ENCODE measurements at places on chromosomes 16 and 17.

DNA sequence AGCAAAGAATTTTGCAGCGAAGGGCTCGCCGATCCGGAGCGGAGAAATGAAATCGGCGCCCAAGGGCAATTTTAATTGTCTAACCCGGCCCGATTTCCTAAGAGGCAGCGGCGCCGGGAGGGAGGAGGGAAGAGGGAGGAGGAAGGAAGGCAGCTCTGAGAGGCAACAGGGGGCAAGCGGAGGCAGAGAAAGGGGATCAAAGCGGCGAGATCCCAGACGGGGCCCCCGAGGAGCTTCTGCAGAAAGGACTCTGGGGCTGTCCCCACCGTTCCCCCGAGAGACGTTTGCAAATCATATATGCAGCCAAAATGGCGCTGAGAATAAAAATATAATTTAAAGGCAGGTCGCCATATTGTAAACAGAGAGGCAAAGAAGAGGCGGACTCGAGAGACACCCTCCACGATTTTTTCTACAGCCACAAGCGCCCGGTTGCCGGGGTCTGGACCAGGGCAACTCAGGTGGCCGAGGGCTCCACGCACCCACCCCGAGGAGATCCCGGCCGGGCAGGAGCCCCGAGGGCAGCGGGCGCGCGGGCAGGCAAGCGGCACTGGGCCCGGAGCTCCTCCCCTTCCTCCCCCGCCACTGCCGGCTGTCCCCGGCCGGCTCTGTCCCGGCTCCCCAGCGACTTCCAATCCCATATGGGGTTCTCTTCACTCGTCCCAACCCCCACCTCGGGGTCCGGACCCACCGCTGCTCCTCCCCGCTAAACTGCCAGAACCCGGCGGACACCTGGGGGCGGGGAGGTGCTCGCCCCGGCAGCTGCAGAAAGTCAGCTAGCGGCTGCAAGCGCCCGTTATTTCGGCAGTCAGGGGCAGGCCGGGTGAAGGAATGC, 1.9 kb downstream of the PHF12 start:
- peak; percentile 71 for DNase-seq

DNA sequence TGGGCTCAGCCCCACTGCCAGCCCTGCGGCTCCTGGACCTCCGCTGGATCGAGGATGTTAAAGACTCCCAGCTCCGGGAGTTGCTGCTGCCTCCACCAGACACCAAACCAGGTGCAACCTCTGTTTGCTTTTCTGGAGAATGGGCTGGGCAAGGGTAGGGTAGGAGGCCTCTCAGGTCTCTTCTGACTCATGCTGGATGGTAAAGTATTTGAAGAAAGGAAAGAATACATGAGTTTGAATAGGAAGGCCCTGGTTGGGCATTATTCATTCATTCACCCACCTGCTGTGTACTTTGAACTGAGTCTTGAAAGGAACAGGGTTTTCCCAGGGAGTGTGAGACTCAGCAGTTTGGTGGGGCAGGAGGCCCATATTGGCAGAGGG, 6.5 kb upstream of the ORAI3 start:
- DNase-seq: no peak

DNA sequence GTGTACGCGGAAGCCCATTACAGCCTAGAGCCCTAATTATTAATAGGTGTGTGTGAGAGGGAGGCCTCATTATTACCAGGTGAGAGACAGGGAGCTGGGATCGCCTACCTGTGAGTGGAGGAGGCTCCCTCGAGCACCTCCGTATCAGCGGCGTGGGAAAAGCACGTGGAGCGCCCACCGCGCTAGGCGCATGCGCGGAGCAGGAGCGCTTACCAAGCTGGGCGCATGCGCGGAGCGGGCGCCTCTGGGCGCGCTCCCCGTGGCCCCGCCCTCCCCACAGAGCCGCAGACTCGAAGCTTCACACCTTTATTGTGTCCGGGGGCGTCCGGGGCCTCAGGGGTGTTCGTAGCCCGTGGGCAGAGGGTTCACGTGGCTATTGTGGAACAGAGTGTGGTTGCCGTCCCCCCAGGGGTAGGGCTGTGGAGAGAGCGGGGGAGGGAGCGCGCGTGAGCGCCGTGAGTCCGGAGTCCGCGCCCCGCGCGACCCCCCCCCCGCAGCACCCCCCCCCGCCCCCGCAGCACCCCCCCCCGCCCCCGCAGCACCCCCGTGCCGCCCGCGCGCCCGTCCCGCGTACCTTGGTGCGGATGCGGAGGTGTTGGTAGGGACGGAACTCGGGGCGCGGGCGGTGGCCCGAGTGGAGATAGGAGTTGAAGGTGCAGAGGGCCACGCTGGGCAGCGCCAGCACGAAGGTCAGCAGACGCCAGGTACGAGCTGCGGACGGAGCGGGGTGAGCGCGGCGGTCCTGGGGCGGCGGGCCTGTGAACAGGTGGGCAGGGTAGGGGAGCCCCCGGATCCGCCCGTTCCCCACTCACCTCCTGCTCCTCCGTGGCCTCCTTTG, 500 bp downstream of the COX6A2 start:
- no peak for DNase-seq

- peak; percentile 87 for DNase-seq
Measured at GRCh38 chr17:59829217-59830006, 63.3 kb downstream of the TUBD1 start.

- no peak for DNase-seq
Measured at GRCh38 chr16:71287911-71288310, 1.3 kb downstream of the CMTR2 start.

GRCh38 chr16:48602356-48603014, 7.5 kb downstream of the N4BP1 start:
- no peak for DNase-seq

GRCh38 chr16:15903960-15904359, 15.6 kb upstream of the CEP20 start:
- no peak for DNase-seq

GRCh38 chr16:10859658-10860057, 17.3 kb upstream of the CIITA start:
- DNase-seq: no peak

- peak; percentile 58 for DNase-seq
Measured at GRCh38 chr16:2927010-2927646, 15.4 kb downstream of the FLYWCH1 start.

- peak; percentile 49 for DNase-seq
Measured at GRCh38 chr16:53071748-53072301, 17.0 kb downstream of the CHD9 start.

GRCh38 chr17:63646488-63646806, 24.2 kb downstream of the MAP3K3 start:
- peak; percentile 51 for DNase-seq

GRCh38 chr17:31496601-31497000, 105.1 kb downstream of the RAB11FIP4 start:
- no peak for DNase-seq

DNA sequence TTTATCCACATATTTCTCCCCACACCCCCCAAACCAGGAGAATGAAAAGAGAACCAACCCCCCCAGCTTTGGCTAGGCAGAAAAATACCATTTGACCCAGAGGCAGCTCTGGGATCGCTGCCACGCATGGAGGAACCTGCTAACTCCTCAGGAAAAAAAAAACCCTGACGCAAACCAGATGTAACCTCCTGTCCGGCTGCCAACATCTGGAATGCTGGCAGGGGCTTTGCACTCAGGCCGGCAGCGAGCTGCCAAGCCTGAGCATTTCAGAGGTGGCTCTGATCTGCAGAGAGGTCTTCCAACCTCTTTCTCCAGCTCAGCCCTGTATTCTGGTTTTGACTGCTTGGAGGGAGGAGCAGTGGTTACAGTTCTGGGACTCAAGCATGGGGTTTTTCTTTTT, 8.2 kb downstream of the IGFBP4 start:
- no peak for DNase-seq

- DNase-seq: no peak
Measured at GRCh38 chr16:87276924-87277323, 40.3 kb downstream of the C16orf95 start.

DNA sequence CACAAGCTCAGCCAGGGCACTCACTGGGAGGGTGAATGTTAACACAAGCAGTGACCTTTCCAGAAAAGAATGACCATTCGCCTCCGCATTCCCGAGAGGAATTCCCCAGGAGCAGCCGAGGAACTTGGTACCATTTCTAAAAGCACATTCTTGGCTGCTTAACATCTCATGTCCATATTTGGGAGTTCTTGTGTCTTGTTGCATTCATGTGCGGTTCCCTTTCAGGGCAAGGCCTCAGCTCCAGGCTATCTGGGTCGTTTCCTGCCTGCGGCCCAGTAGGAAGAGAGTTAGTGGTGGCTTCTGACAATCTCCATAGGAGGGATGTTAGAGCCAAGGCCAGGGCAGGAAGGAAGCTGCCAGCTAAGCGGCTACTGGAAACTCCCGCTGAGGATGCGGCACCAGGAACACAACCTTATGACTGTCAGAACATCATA, 27.8 kb upstream of the MEAK7 start:
- no peak for DNase-seq

- DNase-seq: no peak
Measured at GRCh38 chr17:50047083-50047482, 8.8 kb upstream of the ITGA3 start.

DNA sequence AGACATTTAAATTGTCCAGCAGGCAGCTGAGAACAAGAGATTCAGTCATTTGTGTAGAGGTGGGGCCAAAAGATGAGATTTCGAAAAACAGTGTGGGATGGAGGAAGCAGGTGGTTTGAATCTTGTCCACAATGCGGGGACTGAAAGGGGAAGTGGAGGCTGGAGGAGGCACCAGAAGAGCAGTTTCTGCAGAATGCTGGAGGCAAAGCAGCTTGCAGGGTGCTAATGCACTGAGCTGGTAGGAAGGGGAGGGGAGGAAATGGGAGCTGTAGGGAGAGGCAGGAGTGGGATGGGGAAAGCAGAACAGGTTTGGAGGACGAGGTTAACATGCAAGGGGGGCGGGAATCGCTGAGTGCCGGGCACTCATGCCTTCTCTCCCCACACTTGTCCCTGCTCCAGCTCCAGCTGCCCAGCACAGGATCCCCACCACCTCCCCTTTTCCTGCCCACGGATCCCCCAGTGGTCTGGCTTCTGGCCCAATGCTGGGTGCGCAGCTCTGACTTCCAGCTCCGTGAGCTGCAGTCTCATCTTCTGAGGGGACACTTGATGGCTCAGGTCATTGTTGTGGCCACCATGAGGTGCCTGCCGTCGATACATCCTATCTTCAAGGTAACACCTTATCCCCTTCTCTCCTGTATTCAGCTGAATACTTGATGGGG, 9.4 kb downstream of the C17orf100 start:
- peak; percentile 39 for DNase-seq

GRCh38 chr16:20334396-20334795, 7.1 kb upstream of the GP2 start:
- no peak for DNase-seq

DNA sequence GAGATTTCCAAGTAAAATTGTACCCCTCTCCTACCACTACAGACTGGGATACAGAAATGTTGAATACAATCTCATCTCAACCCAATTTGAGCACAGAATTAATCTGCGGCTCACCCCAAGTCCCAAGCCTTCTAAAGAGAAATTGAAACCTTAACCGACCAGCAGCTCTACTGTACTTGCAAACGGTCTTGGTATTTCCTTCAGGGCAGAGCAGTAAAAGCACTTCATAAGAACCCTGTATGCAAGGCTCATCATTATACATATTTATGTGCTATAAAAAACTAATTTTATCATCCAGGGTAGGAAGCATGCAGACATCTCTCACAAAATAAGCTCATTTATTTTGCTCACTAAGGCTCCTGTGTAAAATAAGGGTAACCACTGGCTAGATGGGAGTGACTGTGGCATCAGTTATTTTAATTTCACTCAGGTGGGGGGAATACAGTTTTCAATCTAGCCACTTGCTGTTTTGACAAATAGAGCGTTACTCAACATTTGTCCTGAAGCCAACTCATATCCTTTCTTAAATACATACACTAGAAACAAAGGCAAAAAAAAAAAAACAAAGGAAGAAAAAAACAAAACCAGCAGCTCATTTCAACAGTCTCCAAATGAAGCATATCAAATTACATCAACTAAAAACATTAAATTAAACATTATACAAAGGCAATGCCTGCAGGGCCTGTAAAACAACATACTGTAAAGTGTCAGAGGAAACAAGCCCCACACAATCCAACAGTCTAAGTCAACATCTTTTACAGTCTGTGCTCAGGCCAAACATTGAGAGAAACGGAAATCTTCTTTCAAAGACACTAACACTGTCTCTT, 65.0 kb downstream of the PARN start:
- DNase-seq: no peak

DNA sequence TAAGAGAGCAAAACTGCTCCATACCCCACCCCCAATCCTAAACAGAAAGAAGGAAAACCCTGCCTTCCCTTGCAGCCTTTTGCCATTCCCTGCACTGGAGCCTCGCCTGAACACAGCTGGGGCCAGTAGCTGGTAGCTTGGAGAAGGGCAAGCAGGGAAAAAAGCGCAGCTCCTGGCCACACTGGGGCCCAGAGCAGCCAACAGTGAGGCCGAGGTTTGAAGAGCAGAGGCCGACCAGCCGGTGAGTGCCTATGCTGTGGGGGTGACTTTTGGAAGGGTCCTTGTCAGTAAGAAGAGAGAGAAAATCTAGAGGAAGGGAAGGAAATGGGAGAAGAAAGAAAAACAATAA, 3.2 kb upstream of the HOXB9 start:
- no peak for DNase-seq

DNA sequence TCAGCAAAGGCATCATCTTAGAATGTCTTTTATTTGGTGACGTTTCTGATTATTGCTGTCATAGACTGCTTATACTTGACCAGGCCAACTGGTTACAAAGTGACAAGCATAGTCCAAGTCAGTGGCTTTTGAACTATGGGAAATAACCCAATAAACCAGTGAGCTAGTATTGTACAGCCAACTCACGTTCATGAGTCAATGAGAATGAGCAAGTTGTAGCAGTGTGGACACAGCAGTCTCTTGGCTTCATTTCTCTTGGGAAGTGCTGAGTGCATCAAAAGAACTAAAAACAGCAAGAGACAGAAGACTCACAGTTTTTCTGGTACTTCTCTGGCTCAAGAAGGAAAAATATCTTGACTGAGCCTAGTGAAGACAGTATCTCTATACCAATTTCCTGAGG, 36.9 kb upstream of the CRISPLD2 start:
- no peak for DNase-seq

- no peak for DNase-seq
Measured at GRCh38 chr16:65919986-65920376, 446.5 kb upstream of the CDH5 start.

DNA sequence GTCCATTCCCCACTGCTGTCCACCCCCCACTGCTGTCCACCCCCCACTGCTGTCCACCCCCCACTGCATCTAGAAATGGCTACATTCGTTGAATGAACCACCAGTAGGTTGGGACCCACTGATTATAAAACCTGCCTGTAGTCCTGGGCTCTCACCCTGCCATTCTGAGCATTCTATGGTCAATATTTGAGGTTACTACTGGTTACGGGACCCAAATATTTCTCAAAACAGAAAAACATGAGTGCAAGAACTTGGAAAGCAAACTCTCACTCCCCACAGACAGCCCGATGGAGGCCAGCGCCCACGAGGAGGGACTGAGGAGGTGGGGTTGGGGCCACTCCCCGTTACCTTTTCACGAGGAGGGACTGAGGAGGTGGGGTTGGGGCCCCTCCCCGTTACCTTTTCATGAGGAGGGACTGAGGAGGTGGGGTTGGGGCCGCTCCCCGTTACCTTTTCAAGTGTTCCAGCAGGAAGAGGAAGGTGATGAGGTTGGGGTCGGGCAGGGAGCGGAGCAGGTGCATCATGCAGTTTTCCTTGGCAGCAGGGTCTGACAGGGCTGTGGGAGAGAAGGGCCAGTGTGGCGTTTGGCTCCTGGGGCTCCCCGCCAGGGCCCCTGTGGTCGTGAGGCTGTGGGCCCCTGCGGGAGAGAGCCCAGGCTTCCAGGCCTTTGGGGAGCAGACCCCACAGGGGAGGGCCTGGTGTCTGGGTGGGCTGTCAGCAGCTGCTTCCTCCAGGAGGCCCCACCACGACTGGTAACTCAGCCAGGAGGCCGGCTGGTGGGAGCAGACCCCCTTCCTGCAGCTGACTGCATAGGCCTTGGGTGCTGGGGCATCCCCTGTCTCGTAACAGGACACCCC, 12.5 kb downstream of the TIMM22 start:
- DNase-seq: no peak

- DNase-seq: no peak
Measured at GRCh38 chr16:17647879-17648872, 177.4 kb upstream of the XYLT1 start.

All from GM06990 (cell line).